ENCODE measurements at places on chromosomes 16 and 17.
A peak's percentile ranks its signal among the peaks of the same experiment; 100 is the strongest.

DNA sequence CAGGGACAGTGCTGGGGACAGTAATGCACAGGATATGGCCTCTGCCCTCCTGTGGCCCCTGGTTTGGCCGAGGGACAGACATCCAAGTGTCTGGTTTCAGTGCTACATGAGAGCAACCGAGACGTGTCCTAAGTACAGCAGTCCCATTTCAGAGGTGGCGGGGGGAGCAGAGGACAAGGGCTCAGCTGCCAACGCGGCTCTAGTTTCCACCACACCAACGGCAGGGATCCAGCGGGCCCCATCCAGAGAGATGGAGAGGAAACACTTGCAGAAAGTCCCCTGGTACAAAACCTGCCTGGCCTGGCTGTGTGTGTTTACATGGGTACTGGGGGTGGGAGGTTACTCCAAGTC lies 125.8 kb upstream of the SMURF2 start:
- DNase-seq, result no peak

DNA sequence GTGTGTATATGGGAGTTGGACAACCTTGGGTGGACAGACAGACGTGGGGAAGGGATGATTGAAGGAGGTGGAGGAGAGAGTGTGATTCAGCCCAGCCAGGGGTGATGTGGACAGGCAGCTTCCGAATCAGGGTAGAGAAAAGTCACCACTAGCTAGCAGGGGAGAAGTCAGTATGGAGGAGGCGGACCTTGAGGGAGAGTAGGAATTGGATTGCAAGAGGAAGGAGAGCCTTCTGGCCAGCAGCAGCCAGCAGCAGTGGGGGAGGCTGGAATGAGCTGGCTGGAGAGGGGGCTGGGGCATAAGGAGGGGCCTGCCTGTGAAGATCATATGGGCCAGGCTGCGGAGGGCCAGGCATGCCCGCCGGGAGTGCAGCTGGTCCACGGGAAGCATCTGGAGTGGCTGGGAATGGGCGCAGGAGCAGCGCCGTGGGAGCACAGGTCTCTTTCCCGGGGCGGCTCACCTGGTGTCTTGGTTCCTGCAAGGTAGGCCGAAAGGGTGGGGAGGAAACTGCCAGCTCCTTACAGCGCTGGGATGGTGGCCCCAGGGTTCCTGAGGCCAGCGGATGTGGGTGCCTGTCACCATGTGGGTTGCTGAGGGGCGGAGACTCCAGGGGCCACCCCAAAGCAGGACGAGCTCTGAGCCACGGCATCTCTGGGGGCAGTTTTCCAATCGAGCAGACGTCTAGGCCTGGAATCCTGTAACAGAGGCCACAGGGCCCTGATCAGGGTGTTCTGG lies 235.3 kb downstream of the SEC14L1 start:
- DNase-seq, result no peak

GRCh38 chr17:43042025-43042628 lies 17.1 kb downstream of the RND2 start:
- no peak for DNase-seq

- DNase-seq, result no peak
Observed at GRCh38 chr17:58403311-58403710, 14.0 kb downstream of the RNF43 start.

GRCh38 chr16:81237282-81237681 lies 1.2 kb upstream of the BCO1 start:
- no peak for DNase-seq

DNA sequence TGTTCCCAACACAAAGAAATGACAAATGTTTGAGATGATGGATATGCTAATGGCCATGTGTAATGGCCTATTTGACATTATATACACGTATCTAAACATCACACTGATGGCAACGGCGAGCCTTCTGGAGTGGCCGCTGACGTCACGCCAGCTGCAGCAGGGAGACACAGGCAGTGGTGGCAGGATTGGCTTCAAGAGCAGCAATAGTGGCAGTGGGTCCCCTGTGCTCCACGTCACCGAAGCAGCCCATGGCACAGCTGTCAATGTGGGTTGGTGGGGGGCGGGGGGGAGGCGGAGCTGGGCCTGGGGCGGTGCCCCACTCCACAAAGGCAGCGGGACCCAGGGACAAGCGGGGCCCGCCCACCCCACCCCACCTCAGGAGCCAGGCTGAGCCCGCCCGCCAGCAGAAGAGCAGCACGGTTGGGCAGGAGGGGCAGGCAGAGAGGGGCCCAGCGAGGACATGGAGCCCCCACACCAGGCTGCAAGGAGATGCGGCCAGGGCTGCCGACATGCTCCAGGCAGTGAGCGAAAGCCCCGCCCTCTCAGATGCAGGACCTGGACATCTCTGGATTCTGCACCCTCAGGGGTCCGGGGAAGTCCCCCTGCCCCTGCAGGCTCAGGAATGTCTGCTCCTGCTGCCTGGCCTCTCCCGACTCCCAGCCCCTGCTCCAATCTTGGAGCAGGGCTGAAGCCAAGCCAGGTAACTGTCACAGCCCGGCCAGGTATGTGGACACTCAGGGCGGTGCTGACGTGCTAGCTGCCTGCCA lies 64.6 kb downstream of the USP32 start:
- DNase-seq, result peak; percentile 48

- DNase-seq, result no peak
Observed at GRCh38 chr17:33328129-33328528, 35.0 kb upstream of the ASIC2 start.

- peak; percentile 19 for DNase-seq
Observed at GRCh38 chr17:51500454-51500853, 240.1 kb downstream of the UTP18 start.

- no peak for DNase-seq
Observed at GRCh38 chr16:86396901-86397311, 113.4 kb upstream of the FOXF1 start.

GRCh38 chr17:29847527-29848400 lies 82.3 kb downstream of the SSH2 start:
- DNase-seq, result no peak

DNA sequence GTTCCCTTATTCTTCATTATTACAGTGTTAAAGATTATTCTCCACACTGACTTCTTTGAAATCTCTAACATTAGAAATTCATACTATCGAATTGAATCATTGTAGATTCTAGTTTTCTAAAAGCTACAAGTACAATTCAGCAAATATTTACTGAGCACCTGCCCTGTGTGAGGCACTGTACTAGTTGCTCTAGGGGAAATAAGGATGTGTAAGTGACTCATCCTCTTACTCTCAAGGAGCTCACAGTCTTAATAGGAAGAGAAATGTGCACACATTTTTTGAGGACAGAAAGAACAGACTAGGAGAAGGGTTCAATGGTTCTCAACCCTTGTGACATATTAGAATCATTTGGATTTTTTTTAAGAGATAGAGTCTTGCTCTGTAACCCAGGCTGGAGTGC lies 7.7 kb upstream of the SLFN12L start:
- DNase-seq, result no peak

DNA sequence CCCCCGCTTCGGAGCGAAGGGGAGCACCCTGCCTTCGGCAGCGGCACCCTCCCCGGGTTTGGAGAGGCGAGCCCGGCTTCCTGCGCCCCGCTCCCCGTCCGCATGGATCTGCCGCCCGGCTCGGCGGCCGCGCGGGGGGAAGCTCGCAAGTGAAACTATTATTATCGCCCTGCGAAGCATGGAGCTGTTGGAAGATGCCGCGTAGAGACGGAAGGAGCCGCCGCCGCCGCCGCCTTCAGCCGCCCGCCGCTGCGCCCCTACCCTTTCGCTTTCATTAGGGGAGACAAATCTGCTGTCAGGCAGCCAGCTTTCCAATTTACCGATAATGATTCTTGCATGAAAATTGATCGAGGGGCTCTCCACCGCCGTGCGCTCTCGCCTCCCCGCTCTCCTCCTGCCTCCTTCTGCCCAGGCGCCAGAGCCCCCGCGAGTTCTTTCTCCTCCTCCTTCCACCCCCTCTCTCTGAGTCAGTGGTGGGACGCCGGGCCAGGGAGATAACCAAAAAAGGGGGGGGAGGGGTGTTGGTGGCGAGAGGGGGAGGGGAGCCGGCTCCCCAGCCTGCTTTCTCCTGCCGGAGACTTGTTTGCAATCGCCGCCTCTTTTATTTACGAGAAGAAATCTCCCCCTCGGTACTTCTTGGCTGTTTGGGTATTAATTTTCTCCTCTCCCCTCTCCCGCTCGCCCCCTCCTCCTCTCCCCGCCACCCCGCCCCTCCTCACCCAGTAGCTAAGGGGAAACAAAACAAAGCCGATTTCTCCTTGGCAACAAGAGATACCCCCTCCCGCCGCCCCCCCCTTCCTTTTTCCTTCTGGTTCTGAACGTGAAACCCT lies 58.0 kb upstream of the GSE1 start:
- peak; percentile 60 for DNase-seq

DNA sequence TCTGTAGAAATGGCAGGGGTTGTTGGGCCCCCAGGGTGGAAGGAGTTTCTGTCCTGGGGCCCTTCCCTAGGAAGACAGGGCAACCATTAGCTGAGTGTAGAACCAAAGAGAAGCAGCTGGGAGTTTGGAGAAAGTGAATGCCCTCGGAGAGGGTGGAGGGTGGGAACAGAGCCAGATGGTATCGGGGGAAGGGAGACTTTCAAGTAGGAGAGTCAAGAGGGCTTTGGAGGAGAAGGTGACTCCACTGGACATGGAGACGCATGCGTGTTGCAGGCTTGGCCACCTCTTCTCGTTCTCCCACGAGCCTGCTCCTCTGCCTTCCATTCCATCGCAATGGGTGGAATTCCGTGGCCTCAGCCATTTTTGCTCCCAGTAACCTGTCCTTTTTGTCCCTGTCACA lies 19.4 kb downstream of the SLC47A1 start:
- no peak for DNase-seq

GRCh38 chr16:86375364-86375763 lies 135.0 kb upstream of the FOXF1 start:
- DNase-seq, result no peak

DNA sequence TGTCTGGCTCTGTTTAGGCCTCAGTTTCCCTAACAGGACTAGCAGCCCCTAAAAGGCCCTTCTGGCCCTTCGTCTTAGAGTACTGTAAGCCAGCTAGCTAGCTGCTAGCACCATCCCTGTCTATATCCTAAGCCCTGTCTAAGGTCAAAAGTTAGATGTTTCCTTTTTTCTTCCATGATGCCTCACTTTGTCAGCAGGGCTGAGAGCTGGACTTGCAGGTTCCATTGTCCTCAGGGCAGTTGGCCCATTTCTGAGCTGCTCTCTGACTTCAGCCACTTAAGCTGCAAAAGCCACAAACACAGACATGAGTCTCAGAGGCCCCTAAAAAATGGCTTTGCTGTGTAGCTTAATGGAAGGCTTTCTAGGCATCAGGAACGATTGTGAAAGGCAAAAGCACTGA lies 187.7 kb downstream of the CBLN1 start:
- DNase-seq, result no peak

DNA sequence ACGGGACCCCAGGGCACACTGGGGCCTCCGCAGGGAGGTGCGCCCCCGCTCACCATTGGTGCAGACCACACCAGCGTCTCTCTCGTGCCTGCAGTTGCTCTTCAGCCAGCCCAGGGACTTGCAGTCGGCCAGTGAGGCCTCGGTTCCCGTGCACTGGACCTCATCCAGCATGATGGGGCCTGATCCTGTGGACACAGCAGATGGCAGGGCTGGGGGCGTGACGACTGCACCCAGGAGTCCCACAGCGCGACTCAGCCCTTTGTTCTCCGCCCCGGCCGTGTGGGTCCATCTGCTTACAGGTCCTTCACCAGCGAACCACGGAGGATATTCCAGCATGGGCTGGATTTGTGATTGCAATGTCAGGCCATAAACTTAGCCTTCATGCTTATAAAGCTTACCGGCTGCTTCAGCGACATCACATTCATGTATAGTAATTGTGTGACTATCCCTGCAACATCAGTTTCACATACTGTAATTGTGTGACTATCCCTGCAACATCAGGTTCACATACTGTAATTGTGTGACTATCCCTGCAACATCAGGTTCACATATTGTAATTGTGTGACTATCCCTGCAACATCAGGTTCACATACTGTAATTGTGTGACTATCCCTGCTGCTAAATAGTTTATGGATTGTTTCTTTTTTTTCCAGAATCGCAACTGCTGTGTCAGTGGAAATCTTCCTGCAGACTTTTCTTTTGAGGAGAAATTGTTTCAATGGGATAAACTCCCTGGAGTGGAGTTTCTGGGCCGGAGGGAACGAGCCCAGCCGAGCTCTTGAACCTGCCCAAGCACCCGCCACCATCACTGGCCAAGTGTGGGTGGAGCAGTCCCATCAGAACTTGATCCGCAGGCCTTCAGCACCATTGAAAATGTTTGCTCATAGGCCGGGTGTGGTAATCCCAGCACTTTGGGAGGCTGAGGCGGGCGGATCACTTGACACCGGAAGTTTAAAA lies 4.8 kb downstream of the LGALS3BP start:
- no peak for DNase-seq

GRCh38 chr17:60704170-60704569 lies 26.5 kb downstream of the BCAS3 start:
- DNase-seq, result no peak

DNA sequence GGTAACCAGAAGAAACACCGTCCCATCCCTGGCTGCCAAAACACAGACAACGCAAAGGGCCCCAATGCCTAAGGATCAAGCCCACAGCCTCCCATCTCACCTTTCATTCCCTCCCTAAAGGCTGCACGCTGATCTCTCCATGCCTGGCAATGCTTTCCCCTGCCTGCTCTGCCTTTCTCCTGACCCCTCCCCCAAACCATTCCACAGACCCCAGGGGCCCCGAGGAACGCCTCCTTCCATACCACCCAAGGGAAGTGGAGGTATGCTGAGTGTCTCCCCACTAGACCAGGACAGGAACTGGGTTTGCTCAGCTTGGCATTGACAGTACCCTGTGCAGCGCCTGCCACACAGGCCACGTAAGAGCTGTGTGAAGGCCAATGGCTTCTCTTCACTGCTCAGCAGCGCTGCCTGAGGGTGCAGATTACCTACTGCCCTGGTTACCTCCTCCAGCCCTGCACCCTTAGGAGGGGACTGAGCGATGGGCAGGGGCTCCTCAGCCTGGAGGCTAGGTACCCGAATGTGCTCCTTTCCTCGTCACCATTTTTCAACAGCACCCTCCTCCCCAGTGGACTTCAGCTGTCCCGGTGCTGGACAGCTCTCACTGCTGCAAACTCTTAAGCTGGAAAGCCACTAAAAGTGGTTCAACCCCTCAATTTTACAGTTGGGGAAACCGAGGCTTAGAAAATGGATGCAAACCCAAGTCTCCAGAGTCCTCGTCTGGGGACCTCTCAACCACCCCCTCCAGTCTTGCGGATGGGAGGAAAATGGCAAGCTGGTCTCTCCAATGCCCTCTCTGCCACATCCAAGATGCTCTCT lies 45.0 kb downstream of the SRCIN1 start:
- DNase-seq, result no peak

- no peak for DNase-seq
Observed at GRCh38 chr17:6666557-6666956, 15.0 kb downstream of the C17orf100 start.

DNA sequence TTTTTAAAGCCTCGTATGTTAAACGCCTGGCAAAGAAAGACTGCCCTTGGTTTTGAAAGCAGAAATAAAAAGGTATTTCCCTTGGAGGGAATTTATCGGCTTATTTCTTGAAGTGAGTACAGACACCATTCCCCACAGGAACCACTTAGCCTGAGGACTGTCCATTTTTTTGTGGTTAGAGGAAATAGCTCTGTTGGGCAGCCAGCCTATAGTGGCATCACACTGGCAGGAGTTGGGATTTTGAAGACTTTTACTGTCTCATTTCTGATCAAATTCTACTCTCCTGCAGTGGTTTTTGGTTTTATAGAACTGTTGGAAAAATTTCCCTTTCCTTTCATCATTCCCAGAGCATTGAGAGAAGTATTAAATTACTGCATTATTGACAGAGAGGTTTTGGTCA lies 34.1 kb upstream of the CDC6 start:
- no peak for DNase-seq

Data from spinal cord (tissue), 10 donors.